ENCODE measurements at places on chromosomes 2 and 18.

- DNase-seq: no peak
Observed at GRCh38 chr2:37849911-37850310, 75.2 kb upstream of the RMDN2 start.

- no peak for DNase-seq
Observed at GRCh38 chr2:241507430-241508239, 749 bp downstream of the STK25 start.

- DNase-seq: no peak
Observed at GRCh38 chr2:59458800-59459199, 1094.7 kb downstream of the BCL11A start.

GRCh38 chr2:162252153-162252552 is 8.9 kb upstream of the FAP start:
- DNase-seq: no peak

DNA sequence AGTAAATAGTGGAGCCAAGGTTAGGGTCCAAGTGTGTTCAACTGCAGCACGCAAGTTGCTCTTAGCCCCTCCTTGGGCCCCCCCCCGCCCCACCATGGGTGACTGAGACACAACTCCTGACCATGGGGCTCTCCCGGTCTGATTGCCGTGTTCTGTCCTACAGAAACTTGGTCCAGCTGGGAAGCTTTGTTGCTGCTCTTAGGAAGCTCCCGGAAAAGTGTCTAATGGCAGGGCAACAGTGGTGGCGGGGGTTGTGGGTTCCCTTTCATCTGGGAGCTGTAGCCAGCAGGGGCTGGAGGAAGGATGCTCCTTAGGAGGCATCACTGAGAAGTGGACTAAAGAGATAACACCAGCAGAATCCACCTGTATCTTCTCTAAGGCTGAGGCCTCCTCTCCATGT is 111.1 kb downstream of the CYP26B1 start:
- DNase-seq: no peak

DNA sequence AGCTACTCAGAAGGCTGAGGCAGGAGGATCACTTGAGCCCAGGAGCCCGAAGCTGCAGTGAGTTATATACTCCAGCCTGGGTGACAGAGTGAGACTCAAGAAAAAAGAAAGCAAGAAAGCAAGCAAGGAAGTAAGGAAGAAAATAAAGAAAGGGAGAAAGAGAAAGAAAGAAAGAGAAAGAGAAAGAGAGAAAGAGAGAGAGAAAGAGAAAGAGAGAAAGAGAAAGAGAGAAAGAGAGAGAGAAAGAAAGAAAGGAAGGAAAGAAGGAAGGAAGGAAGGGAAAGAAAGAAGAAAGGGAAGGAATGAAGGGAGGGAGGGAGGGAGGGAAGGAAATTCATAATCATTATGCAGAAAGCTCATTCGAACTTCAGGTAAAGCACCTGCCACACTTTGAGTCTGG is 33.9 kb downstream of the KIF3C start:
- DNase-seq: no peak

Data from AG09319 (cell line).